Daoy (cell line): ENCODE measurements at places on chromosomes 7 and 10.

GRCh38 chr10:102122450-102122849, 2.3 kb upstream of the LDB1 start:
- no peak for DNase-seq

DNA sequence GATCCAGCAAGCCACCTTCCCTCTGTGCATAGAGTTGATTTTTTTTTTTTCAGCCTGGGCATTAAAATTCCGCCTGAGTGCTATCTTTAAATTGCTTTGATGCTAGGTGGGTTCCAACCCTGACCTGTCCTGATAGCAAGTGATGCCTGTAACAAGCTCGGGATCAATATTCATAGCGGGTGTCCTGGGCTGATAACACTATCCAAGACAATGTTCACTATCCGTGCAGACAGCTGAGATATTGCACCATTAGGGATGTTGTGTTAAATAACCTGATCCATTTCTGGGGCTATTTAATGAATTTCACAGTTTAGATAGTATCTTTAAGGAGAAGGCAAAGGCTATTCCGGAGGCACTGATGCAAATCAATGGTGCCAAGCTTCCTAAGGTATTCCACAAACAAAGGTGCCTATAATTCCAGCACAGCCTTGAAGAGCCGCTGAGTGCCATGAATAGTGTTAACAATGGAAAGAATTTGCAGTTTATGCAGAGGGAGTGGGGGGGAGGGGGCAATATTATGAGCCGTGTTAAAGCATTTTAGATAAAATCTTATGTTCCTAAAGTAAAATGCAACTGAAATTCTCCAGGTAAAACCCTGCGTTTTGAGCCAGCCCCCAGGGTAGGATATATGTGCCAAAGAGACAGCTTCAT, 4.2 kb upstream of the NKX1-2 start:
- no peak for DNase-seq

DNA sequence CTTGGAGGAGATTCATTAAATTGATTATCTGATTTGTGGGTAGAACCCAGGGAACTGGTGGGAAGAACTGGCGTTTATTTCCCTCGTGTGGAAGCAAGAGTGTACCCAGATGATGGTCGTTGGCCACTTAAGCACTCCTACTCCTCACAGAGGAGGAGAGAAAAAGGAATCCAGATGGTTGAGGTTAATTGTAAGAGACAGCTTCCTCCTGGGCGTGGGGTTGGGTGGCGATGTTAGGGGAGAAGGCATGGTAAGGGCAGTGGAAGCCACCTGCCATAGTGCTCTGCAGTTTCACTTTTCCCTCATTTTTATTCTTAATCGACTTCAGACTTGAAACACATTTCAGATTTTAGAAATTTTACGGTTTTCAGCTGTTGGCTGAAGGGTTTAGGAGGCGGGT, 104.1 kb downstream of the DOCK1 start:
- no peak for DNase-seq

- peak; percentile 70 for DNase-seq
These were observed 33.1 kb upstream of the GALNT11 start for GRCh38 chr7:151992375-151992774.

DNA sequence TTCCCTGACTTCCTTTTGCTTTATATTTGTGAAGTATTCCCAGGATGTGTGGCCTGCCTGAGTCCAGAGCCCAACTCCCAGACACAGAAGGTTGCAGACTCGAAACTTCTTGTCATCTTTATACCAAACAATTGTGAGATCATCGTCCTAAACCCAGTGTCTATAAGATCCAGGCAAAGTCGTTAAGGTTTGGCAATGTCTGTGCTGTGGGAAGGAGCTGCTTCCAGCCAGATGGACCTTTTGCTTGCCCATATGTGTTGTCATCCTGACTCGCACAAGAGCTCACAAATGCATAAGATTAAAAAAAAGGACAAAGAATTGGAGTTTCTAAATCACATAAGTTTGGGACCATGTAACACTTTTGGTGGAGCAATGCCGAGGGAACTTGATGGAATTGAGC, 37.0 kb downstream of the WNT2 start:
- DNase-seq = no peak

GRCh38 chr10:16545116-16545736, 23.5 kb upstream of the C1QL3 start:
- peak; percentile 24 for DNase-seq

GRCh38 chr7:1086588-1087464, 1.1 kb upstream of the GPER1 start:
- DNase-seq = peak; percentile 70

DNA sequence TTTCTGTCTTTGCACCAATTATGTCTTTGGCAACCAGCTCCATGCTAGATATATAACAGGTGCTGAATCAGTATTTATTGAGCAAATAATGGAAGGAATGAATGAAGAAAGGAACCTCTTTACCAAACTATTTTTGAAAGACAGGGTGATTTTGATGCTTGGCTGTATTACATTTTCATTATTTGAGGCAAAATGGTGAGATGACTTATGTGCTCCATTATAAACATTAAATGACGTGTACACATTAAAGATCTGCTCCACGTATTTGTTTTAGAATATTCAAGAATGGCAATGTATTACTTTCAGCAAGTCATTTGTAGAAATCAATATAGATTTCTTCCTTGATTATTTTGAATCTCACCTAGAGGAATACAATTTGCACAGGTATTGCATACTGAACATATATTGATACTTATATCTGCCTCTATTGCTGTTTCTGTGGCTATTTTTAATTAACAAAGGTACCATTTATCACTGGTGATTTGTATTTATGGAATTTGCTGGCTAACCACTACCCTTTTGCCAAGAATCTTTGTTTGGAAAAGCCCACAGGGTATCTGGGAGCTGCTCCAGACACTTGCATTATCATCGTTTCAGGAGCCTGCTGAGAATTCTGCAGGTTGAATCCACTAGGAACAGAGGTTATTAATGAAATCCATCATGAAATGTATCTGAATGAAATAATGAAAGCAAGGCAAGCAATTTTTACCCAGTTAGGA, 92.2 kb downstream of the SEMA3C start:
- DNase-seq = peak; percentile 59

- DNase-seq = no peak
These were observed 117.2 kb downstream of the CDH23 start for GRCh38 chr10:71513936-71514335.

- DNase-seq = no peak
These were observed 102.1 kb upstream of the PDGFA start for GRCh38 chr7:621572-622285.

DNA sequence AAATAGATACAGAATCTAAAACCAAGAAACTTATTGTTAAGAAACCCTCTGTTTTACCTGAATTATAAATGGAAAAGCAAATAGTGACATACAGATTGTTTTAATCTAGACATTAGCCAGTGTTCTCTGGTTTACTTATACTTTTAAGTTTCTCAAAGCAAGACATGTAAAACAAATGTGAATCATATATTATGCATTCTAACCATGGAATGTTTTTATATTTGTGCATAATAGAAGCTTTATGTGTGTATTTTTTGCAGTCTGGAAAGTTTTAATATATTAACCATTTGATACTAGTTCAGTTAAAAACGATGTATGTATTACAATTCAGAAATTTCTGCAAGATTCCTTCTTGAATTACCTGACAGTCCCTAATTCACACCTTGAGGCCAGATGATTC, 150.6 kb upstream of the TMEM72 start:
- DNase-seq = no peak

DNA sequence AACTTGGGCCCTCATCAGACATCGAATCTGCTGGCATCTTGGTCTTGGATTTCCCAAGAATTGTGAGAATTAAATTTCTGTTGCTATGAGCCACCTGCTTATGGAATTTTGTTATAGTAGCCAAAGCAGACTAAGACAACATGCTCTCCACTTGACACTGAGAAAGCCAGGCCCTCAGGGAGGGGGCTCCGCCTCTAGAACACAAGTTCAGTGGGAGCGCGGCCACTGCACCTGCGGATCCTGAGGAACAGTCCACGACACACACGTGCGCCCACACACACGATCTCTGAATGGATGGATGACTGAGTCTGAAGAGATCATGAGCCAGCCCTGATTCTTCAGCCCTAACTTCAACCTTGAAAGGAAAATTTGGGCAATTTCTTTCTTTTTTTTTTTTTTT, 73.7 kb downstream of the CTBP2 start:
- DNase-seq = no peak

DNA sequence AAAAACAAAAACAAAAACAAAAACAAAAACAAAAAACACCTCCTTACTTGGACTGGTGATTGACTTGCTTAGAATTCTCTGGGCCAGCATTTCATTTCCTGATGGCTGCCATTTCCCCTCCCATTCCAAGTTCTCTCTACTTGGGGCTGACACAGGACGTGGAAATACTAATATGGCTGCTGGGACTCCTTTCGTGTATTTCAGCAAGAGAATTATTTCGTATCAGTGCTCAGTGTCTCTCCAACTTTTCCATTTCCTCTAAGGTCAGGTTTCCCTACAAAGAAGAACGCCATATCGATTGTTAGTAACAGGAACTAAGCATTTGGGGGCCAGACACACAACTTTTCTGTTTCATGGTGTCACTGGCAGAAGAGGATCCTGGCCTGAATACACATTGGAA, 22.5 kb upstream of the VAX1 start:
- DNase-seq = no peak

GRCh38 chr10:104309980-104310978, 28.0 kb downstream of the ITPRIP start:
- peak; percentile 81 for DNase-seq

DNA sequence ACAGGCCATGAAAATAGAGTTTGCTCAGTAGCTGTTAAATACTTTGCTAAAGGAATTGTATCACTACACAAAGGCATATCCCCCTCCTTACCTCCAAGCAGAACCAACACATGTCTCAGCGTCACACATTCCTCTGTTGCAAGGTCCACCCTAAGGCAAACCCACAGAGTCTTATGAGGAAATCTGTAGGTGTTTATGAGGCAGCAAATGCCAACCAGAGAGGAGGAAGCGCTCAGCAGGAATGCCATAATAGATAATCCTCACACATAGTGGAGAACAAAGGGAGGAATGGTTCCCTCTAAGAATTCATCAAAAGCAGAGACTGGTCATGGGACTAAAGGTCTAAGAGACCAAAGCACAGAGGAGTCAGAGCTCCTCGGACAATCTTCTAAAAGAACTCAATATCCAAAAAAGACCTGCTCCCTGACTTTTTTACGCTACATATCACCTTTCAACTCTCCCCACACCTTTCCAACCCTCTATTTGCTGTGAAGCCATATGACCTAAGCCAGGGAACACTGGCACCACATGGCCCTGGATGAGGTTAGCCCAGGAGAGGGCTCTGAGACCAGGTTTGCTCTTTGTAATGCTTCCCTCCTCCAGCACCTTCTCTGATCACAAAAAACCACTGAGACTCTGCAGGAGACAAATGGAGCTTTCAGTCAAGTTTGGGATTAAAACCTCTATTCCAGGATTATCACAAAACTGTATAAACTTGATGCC, 7.3 kb downstream of the SLC25A13 start:
- DNase-seq = peak; percentile 32
